ENCODE measurements at places on chromosomes 4 and X.

- no peak for DNase-seq
Observed at GRCh38 chr4:26412381-26413372, 77.6 kb downstream of the CCKAR start.

GRCh38 chrX:74931214-74931613, 6.0 kb upstream of the NEXMIF start:
- no peak for DNase-seq

GRCh38 chrX:85004255-85004654, 578 bp downstream of the APOOL start:
- DNase-seq = no peak

- DNase-seq = no peak
Observed at GRCh38 chrX:40987413-40987812, 97.8 kb upstream of the USP9X start.

DNA sequence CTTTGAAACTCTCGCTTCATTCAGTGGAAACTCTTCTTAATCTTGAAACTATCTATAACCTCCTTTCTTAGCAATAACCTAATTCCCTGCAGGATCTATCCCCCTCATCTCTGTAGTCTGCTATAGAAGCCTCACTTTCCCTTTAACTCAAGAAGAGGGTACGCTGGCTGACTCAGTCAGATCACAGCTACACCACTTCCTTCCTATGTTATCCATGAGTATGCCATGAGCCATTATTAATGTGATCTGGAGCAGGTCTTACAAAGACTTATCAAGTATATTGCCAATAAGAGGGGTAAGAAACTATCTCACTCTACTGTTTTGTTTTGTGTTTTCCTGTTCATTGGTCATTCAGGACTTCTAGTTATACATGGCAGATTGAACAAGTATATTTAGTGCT, 165.3 kb downstream of the PJA1 start:
- no peak for DNase-seq

GRCh38 chr4:148834804-148835631, 392.8 kb upstream of the NR3C2 start:
- peak; percentile 25 for DNase-seq

DNA sequence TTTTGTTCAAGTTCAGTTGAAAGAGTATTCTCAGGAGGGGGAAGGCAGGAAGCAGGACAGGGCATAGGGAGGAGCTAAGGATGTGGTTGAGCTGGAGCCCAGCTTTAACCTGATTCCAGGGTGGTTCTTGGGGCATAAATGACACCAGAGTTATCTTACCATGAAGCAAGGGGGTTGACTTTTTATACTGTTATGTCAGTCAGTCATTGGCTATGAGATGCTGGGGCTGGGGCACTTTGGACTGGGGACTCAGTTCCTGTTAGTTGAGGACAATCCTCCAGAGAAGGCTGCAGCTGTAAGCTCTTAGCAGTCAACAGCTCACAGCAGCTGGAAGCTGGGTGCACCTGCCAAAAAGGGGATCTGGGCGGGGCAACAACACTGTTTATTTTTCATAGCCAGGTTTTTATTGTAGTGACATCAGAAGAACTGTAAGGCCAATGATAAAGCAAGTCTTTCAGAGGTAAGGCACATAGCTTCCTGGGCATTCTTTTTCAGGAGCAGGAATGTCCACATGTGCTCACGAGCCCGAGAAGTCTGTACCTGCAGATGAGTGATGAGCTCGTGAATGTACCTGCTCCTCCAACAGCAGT, 78.5 kb downstream of the MID1IP1 start:
- peak; percentile 95 for DNase-seq

DNA sequence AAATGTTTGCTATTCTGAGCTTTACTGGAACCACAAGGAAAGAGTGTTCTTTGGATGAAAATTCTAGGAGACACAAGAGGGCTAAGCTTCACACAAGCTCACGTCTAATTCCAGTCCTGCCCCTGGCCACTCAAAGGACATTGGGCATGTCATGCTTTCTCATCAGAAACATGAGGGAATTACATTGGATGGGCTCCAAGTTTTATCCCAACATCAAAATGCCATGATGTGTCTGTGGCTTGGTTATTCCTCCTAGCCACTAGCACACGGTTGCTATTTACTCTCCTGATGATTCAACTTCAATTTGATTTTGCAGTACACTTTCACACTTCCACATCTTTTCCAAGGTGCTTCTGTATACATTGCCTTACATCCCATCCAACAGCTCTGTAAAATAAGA, 149.6 kb upstream of the FAM9B start:
- no peak for DNase-seq

DNA sequence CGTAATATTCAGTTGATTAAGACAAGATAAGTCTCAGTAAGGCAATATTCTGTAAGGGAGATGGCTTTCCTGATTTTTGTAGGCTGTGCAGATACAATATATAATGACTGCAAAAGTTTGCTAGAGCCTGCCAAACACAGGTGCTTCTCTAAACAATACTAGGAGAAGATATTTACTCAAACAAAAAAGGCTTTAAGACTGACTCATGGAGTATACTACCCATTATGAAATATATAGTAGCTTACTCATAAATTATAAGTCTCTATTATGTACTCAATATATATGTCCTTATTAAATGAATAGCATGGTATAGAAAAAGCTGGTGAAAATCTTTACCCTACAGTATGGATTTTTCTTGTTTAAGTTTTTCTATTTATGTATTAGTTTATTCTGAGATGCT, 93.2 kb upstream of the IL15 start:
- no peak for DNase-seq

All from NAMALWA (cell line).